ENCODE measurements at places on chromosomes 12 and 14.

- DNase-seq: no peak
These were observed 121.0 kb downstream of the PIK3C2G start for GRCh38 chr12:18382236-18382885.

GRCh38 chr14:56112781-56113180 is 5.4 kb upstream of the PELI2 start:
- DNase-seq: no peak

DNA sequence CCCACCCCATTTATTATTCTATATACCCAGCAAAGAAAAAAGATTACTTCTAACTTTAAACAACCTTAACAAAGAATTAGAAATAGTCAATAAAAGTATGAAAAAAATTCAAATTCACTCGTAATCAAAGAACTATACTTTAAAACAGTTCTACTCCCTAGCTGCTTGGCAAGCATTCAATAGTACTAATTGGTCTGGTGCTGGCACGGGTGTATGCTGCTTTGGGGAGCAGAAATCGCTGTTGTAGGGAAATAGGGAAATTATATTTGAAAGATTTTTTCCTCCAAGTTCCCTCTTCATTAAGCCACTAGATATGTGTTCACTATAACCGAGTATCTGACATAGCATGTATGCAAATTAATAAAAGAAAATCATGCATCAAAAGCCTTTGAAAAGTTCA is 65.7 kb downstream of the DICER1 start:
- DNase-seq: no peak

- DNase-seq: no peak
These were observed 1.4 kb downstream of the PRKD1 start for GRCh38 chr14:29926228-29926627.

DNA sequence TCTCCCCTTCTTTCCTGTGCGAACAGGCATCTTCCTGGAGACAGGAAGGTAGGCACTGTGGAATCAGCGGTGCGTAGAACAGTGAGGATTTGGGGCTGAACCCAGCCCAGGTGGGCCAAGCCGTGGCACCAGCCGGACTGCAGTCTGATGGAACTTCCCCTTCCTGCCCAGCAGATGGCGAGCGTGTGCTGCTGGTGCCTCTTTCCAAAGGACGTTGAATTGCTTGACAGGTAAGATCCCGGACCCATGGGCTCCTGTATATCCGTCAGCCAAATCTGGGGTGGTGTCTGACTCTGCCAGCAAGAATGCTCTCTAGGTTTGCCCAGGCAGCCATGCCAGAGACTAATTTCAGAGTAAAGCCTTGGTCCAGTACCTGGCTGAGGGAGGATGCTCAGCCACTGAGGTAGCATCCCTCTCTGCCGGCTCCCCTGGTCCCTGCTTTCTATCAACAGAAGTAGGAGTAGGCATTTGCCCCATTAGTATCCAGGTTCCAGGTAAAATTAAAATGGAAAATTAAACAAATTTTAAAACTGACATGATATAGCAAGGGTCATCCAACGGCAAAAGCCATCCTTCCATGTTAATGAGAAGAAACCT is 21.1 kb upstream of the KCNA5 start:
- DNase-seq: peak; percentile 65

DNA sequence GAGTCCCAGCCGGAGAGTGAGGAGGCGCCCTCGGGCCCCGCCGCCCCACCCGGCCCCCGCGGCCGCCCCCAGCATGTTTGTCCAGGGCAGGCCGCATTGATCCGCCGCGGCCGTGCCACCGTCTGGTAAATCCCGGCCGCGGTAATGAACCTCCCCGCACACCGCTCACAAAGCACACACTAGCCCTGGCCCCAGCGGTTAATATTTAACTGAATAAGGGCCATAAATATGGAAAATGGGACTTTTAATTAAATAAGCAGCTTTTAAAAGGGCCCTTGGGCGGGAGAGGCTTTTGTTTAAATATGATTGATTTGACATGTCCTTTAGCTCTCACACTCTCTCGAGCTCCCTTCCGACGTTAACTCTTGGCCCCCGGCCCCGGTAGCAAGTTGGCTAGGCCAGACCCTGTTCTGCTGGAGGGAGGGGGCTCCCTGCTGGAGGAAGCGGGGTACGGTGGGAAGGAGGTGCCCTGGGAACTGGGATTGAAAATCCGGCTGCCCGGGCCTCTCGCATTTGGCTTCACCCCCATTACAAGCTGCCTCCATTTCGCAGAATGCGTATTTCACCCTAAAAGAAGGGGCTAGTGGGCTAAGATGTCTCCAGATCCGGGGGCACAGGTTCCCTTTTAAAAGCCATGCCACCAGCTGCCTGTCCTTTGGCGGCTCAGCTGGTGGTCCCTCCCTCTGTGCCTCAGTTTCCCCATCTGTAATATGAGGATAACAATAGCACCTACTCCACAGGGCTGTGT is 199.8 kb downstream of the RBM19 start:
- DNase-seq: peak; percentile 83

DNA sequence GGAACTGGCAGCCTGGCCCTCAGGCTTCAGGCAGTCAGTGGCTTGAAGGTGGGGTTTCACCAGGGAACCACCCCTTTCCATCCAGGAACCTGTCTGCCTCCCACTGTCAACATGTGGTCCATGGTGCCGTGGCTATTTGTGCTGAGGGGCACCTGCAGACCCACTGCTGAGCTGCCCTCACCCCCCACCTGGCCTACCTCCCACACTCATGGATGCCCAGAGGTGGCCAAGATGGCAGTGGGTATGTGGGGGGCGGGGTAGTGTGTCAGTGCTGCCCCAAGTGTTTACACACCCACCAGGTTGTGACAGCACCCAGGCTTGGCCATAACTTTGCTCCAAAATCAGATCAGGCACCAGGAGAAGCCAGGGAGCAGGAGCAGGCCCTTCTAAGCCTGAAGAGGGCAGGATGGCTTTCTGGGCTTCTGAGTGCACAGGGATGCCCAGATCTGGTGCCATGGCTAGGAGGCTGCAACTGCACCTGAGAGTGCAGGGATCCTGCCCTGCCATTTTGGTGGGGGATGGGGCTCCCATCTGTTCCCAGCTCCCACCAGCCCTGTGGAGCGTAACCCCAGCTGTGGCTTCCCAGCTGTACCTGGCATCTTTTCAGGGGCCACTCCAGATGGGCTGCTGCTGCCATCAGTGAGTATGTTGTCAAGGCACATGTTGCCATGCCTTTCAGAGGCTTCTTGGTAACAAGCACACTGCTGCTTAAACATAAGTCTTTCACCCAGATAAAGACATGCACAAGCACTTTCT is 263.9 kb downstream of the LRIG3 start:
- DNase-seq: no peak

GRCh38 chr14:96514694-96515093 is 12.5 kb downstream of the PAPOLA start:
- no peak for DNase-seq

GRCh38 chr12:111185206-111185888 is 183.5 kb downstream of the PHETA1 start:
- no peak for DNase-seq

- DNase-seq: no peak
These were observed 257.7 kb downstream of the BTG1 start for GRCh38 chr12:91887957-91888356.

- DNase-seq: no peak
These were observed 85.5 kb downstream of the PTPRB start for GRCh38 chr12:70551731-70552130.

GRCh38 chr14:56585461-56586084 is 6.0 kb downstream of the TMEM260 start:
- DNase-seq: no peak

- no peak for DNase-seq
These were observed 188.0 kb downstream of the MON2 start for GRCh38 chr12:62654326-62655241.

GRCh38 chr14:30874999-30875787 is 834 bp downstream of the COCH start:
- DNase-seq: peak; percentile 39

DNA sequence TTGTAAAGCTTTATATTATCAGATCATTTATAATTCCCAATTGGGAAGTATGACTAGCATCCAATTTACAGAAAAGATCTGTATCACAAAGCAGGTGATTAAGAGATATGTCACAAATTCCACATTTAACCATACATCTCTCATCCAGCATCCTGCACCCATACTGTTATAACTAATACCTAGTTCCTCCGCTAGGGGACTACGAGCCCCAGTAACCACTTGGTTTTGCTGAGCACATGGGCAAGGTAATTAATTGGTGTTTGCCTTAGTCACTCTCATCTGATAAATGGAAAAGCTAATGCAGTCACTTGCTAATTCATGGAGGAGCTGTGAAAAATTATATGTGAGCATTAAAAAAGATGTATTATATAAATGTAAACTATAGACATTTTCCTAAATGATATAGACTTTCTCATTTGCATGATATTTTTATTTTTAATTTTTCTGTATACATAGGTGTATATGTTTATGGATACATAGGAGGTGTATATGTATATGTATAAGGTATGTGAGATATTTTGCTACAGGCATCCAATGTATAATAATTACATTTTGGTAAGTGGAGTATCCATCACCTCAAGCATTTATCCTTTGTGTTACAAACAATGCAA is 1031.8 kb downstream of the GALC start:
- peak; percentile 53 for DNase-seq

DNA sequence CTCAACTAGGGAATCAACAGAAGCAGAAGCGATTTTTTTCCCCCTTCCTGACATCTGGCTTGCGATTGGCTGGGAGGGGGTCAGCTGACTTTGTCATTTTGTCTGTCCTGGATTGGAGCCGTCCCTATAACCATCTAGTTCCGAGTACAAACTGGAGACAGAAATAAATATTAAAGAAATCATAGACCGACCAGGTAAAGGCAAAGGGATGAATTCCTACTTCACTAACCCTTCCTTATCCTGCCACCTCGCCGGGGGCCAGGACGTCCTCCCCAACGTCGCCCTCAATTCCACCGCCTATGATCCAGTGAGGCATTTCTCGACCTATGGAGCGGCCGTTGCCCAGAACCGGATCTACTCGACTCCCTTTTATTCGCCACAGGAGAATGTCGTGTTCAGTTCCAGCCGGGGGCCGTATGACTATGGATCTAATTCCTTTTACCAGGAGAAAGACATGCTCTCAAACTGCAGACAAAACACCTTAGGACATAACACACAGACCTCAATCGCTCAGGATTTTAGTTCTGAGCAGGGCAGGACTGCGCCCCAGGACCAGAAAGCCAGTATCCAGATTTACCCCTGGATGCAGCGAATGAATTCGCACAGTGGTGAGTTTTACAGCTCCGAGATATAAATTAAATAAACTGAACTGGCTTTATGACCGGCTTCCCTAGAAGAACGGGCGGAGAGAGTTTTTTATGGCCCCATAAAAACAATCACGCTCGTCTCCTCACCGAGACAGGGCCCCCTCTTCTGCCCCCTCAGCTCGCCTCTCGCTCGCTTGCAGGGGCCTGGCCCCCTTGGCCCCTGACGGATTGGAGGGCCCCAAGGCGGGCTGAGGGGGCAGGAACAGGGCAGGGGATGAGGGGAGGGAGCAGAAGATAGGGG is at the start of gene HOXC6:
HOXC6 (plus strand) TSS at position 127 of the 888 bp plus-strand sequence; CDS start at position 209, 82 bp downstream.
- peak; percentile 55 for DNase-seq

- DNase-seq: no peak
These were observed 29.5 kb upstream of the HIGD1C start for GRCh38 chr12:50922820-50923219.

DNA sequence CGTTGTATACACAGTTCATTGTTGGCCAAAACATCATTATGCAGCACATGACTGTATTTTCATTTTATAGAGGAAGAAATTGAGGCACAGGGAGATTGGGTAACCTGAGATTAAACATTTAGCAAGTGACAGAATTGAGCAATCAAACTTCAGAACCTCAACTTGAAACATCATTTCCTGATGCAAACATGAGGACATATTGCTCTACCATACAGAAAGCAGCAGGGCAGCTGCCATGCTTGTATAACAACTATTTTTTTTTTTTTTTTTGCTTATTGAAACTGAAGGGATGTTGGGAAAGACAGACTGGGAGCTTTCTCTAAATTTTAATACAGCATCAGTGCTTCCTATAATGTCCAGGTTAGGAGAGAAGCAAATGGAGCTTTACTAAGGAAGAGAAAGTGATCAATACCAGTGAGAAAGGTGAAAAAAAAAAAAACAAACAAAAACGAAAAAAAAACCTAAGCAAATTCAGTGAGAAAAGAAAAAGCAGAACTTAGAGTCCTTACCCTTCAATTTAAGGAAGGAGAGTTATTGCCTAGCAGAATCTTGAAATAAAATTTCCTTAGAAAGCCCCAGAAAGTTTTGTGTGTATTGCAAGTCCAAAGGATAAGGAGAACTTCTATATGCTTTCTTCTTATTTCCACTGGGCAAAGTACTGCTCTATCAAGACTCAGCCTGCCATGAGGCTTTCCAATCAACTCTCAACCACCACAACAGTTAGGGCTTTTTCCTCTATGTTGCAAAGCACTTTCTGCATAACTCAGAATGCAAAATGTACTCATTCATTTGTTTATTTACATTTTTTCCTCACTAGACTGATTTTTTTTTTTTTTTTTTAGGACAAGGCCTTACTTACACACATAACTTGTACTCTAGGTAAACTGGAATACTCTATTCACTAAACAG is 21.6 kb downstream of the BTG1 start:
- DNase-seq: no peak

GRCh38 chr14:72808564-72808963 is 85.3 kb downstream of the DPF3 start:
- DNase-seq: no peak

DNA sequence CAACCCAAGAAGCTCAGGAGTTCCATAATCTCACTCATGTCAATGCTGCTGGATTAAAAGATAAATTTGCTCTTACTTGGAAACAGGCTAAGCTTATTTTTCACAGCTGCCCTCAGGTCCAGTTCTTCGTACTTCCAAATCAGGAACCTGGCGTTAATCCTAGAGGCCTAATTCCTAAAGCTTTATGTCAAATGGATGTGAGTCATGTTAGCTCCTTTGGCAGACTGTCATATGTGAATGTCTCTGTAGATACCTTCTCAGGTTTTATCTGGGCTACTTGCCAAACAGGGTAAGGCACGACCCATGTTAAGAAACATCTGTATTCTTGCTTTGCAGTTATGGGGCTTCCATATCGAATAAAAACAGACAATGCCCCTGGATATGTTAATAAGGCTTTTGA is 504.6 kb downstream of the ALG10 start:
- DNase-seq: no peak

- no peak for DNase-seq
These were observed 48.7 kb downstream of the SPTB start for GRCh38 chr14:64830961-64831360.

- DNase-seq: no peak
These were observed 16.1 kb downstream of the AK7 start for GRCh38 chr14:96407935-96408570.

- DNase-seq: no peak
These were observed 2.0 kb downstream of the RMST start for GRCh38 chr12:97464385-97465321.
